ENCODE measurements at places on chromosomes 6 and 20.
A peak's percentile ranks its signal among the peaks of the same experiment; 100 is the strongest.

- DNase-seq = no peak
Observed at GRCh38 chr6:30763618-30764489, 19.5 kb upstream of the IER3 start.

DNA sequence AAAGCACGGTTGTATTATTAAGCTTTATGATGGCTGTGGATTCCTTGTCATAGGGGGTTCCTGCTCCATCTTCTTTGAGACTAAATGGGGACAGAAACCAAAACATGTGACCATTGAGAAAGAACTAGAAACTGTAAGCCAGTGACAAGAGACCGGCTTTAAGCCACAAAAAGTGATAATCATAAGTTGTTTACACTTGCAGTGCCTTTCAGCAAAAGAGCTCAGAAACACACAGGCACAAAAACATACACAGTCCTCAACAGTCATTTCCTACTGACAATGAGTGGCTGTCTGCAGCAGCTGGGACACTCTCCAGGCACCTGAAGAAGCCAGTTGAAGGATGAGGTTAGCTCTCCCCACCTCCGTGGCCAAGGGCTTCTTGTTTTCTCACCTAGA, 20.0 kb upstream of the UBE2J1 start:
- no peak for DNase-seq

- DNase-seq = no peak
Observed at GRCh38 chr6:115740907-115741306, 319.8 kb downstream of the FRK start.

DNA sequence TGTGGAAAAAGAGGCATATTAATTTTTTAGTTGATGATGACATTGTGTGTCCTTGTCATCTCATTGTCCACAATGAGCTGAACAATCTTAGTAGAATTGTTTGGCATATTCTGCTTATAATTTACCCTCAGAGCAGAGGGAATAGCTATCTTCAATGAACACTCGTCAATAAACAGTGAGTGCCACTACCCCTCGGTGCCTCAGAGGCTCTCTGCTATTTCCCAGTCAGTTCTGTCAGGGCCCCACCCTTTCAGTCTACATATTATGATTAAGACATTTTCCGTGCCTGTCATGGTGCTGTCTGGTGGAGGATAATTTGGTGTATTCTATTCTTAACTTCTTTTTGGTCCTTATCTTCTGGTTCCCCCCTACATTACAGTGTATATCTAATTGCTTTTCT, 31.2 kb downstream of the NUS1 start:
- no peak for DNase-seq

DNA sequence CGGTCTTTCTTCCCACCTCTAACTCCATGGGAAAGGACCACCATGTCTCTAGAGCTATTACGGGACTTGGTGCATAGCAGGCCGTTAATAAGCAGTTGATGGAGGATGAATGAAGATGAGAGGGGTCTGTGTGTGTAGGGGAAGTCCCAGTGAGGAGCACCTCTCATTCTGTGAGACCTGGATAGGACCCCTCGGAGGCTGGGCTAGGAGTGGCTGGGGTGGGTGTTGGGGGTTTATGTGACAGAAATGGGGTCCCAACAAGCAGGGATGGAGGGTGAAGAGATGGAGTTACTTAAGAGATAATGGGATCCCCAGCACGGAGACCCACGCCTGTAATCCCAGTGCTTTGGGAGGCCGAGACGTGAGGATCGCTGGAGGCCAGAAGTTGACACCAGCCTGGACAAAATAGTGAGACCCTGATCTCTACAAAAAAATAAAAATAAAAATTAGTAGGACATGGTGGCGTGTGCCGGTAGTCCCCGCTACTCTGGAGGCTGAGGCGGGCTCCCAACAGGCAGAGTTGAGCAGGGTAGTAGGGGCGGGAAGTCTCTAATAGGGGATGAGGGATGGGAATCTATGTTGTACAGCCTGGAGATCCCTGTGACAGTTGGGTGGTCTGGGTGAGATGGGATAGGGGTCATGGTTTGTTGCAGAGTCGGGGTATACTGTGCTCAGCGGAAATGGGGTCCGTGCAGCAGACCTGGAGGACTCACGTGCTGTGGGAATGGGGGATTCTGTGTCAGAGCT, 677 bp upstream of the ZNF341 start:
- DNase-seq = no peak

- no peak for DNase-seq
Observed at GRCh38 chr6:106763361-106763760, 134.0 kb downstream of the QRSL1 start.

DNA sequence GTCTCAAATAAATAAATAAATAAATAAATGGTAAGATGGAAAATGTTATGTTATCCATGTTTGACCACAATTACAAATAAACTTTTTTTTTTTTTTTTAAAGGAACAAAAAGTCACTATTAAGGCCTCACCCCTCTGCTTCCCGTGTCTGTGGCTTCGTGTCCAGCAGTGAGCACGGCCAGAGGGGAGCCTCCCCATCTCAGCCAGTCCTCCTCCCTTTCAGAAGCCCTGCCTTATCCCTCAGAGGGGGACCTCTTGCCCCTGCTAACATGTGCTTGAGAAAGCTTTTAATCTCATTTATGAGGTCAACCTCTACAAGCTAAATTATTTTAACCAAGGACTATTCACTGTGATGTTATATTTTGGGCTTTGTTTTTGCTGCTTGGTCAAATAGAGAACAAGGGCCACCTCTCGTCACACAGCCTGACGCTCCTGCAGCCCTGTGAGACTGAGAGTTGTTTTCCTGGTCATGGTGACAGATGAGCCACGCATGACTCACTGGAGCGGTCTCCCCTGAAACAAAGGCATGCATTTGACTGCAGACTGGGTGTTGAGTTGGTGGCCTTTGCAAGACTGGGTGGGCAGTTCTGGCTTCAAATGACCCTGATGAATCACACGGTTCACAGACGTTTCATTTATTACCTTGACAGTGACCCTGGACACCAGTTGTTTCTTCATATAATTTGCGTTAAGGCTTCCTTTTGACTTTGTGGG, 131.8 kb downstream of the TIAM2 start:
- DNase-seq = peak; percentile 71

DNA sequence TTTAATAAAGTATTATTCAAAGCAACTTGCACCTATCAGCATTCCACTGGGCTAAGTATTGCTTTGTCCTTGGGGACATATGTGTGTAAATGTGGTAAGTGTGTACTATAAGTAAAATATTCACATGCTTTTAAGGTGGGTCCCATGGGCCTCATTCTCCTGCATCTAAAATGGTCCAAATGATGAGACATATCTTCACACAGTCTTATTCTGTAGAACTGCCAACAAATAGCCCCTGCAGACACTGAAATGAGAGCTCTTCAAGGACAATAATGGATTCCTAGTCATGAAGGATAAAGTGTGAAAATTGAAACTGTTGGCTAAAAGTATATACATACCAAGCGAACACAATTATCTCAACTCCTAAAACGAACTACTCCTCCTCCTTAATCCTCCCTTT, 81.8 kb downstream of the SMLR1 start:
- DNase-seq = no peak
